GM20000 (cell line): ENCODE measurements at places on chromosomes 2 and 18.

- DNase-seq: peak; percentile 59
Measured at GRCh38 chr2:46294176-46294836, 2.9 kb upstream of the EPAS1 start.

DNA sequence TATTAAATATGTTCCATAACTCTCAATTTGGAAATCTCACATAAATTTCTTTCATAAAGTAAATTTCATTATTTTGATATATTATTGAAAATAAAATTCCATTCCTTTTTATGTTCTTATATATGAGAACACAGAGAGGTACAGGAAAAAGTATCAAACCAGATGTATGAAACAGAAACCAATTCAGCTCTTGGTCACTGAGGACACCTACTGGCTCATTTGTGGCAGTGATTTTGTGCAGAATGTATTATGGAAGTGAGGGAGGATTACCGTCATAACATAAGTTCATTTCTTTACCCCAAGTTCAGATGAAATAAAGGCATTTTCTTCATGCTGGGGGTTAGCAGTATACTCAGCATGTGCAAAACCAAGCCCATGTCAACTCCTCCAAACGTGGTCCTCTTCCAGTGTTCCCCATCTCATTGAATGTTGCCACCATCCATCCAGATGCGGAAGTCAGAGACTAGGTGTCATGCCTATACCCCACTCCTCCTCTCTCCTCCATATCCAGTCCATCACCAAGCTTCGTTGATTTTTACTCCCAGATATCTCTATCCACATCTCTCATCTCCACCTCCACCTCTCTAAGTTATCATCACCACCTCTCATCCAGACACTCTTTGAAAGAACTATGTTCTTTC, 41.7 kb upstream of the MALL start:
- peak; percentile 50 for DNase-seq

GRCh38 chr2:18208956-18209355, 330.5 kb downstream of the KCNS3 start:
- no peak for DNase-seq

DNA sequence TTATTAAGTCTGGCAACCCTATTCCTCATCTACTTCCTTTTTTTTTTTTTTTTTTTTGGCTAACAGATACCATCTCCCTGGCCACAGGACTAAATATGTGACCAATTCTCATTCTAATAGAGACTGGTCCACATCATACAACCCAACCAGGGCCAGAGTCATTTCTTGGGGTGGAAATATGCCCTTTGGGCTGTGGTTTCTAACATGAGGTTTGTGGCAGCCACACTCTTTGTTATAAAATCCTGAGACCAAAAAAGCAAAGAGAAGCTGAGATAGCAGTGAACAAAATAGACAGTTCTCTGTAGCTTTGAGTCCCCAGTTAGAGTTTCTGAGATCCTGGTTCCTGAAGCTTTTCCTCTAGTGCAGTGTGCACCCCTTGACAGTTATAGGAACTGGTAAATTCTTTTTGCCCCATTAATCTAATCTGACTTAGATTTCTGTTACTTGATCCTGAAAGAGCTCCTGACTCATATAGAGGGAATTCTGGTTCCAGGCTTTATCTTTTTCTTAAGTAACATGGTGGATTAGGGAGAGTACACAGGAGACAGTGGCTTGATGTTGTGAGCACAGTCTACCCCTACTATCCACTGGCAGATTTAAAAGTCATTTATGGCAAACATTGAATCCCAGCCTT, 86.8 kb downstream of the MAIP1 start:
- no peak for DNase-seq

- no peak for DNase-seq
Measured at GRCh38 chr18:6623278-6623677, 106.2 kb upstream of the ARHGAP28 start.

GRCh38 chr2:219228911-219229304, 528 bp downstream of the ATG9A start:
- no peak for DNase-seq

DNA sequence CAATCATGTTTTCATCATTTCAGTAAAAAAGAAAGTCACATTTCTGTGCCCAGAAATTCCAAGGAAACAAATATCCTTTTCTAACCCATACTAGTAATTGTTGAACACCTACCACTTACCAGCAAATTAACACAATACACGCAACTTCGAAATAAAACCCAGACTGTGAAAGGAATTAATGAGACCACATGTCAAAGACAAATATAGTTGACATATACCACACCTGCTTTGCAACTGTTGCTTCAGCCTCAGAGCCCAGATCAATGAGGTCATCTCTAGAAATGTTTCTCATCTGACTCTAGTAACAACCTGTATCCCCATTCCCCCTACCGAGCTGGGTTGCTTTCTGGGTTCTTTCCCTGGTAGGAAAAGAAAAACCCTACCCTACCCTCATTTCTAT, 52.6 kb downstream of the TRIP12 start:
- DNase-seq: no peak

GRCh38 chr2:145015561-145015960, 495.6 kb upstream of the ZEB2 start:
- DNase-seq: no peak

DNA sequence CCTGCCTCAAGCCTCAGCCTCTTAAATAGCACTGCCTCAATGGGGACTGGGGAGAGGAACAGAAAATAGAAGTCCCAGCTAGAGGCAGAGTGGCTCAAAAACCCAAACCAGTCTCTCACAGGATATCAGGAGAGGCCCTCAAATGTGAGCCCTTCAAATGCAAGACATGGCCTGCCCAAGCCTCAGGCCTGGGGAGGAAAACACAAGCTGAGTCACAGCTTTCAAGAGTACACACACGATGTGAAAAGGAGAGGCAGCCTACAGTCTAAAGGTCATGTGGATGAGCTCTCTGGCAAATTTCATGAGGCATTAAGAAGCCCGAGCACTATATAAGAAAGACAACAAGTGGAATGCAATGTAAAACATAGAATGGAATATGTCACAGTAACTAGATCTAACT, 316.6 kb upstream of the MEX3C start:
- no peak for DNase-seq

DNA sequence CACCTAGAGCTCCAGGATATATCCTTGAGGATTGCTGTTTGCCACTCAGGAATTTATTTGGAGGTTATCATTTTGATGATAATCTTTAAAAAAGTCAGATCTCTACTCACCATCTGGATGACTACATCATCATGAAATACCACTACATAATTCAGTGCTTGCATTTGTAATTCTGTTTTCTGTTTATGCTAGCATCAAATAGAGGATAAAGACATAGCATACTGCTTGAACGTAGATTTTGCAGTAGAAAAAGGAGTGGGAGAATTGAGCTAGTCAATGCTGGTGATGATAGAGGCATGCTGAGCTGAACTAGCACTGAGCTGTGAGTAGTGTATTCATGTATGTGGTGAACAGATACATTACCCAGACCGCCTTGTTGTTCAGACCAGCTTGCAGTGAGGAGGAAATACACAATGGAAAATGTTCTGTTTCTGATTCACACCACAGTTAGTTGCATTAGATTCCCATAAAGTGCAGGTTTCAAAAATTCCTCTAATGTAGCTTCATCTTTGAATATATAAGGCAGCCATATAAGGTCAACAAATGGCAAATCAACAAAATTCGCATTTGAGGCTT, 68.8 kb upstream of the CDC42EP3 start:
- no peak for DNase-seq

- peak; percentile 84 for DNase-seq
Measured at GRCh38 chr18:48820483-48821250, 130.1 kb downstream of the SMAD7 start.

DNA sequence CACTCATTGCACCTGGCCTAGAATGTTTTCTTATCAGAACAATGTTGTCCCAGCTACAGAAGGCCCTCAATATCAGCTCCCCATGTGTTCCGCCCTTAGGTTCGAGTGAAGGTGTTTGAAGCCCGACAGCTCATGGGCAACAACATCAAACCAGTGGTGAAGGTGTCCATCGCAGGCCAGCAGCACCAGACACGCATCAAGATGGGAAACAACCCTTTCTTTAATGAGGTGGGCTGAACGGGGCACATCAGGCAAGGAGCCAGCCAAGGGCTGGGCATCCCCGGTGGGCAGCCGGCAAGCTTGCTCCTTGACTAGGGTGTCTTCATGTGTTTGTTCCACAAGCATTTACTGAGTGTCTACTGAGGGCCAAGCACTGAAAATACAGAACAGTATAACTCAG, 9.2 kb downstream of the FER1L5 start:
- DNase-seq: no peak

GRCh38 chr2:99659874-99660273, 170.1 kb upstream of the REV1 start:
- DNase-seq: no peak

- no peak for DNase-seq
Measured at GRCh38 chr18:58645398-58645797, 16.5 kb upstream of the ALPK2 start.
